Heart right ventricle (tissue), 16 donors: ENCODE measurements at places on chromosomes 1 and 21.

DNA sequence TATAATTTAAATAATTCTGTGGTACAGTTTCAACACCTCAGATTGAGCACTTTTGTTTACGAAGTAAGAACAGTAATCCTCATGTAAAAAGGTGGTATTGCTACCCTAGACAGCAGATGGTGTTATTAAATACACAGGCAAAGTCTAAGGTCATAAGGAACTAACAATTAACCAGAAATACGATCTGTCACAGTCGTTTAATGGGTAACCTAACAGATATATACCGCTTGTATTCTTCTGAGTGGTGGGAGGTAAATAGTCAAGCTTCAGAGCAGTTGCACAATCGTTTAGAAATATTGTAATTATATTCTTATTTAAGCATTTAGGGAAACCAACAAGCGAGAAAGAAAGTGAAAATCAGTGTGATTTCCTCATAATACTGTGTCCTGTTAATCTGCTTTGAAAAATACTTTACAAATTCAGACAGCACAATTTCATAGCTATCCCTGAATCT is 9.8 kb upstream of the IRF2BP2 start:
- DNase-seq, result no peak

DNA sequence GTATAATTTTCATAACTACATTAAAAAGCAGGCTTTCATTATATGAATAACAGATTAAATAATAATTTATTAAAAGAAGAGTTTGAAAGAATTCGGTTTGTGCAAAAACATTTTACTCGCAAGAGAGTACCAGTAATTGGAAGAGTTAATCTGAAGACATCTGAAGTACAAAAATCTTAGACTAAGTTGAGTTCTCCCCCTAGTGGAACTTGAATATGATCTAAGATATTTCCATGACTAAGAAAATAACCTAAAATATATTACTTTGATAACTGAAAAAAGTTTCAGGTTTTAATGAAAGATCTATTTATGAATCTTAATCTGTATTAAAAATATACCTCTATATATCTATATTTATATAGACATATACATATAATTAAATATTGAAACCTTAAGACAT is 112.5 kb upstream of the GFI1 start:
- DNase-seq, result no peak

- DNase-seq, result no peak
These were observed 13.5 kb upstream of the MYOM3 start for GRCh38 chr1:24125456-24125855.

DNA sequence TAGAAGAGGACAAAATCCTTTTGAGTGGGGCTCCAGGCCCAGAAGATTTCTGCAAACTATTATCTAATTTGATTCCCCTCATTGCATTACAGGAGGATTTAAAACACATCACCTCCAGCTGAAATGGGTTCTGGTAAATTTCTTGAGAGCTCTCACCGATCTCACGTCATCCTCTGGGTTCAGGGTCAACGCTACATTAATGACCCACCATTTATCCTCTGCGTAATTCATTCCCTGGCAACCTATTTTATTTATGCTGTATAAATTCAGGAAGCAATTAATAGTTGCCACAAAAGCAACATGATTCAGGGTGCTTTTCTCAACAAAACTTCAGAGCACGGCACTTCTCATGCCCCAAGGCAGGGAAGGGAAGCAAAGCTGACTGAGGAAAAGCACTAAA is 38.9 kb downstream of the LMX1A start:
- no peak for DNase-seq

GRCh38 chr1:169873582-169874199 is 20.0 kb downstream of the SCYL3 start:
- DNase-seq, result no peak

DNA sequence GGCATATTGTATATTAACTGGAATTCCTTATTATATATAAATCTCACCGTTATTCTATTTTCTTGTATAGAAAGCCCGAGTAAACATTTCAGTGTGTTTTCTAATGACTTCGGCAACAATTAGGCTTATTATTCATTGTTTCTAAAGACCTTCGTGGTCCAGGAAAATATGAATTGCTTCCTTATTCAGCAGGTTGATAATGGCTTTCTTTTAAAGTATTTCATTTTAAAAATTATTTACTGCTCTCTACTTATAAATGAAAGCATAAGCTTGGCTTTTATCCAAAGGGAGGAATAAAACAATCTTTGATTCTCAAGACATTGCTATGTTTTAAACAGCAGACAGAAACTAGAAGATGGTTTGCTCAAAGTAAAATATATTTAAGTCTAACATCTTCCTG is 198.4 kb upstream of the RGS18 start:
- no peak for DNase-seq

DNA sequence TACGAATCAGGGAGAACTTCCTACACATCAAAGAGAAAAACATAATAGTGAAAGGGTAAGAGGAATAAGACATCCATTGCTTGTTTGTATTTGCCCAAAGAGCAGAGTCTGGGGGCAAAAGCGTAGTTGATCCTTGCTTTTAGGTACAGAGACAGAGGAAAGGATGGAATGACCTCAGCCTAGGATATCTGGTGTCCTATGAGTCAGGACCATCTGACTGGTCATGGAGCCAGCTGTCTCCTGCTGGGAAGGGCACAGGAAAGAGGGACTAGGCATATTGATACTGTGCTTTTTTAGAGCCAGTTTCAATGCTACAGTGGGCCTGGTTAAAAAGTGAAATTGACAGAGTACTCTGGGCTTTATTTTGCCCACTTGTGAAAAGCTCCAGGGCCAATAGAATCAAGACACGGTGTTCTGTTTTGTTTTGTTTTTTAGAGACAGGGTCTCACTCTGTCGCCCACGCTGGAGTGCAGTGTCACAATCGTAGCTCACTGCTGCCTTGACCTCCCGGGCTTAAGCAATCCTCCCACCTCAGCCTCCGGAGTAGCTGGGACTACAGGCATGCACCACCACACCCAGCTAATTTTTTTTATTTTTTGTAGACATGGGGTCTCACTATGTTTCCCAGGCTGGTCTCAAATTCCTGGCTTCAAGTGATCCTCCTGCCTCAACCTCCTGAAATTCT is 3.2 kb downstream of the PLEKHO1 start:
- no peak for DNase-seq

DNA sequence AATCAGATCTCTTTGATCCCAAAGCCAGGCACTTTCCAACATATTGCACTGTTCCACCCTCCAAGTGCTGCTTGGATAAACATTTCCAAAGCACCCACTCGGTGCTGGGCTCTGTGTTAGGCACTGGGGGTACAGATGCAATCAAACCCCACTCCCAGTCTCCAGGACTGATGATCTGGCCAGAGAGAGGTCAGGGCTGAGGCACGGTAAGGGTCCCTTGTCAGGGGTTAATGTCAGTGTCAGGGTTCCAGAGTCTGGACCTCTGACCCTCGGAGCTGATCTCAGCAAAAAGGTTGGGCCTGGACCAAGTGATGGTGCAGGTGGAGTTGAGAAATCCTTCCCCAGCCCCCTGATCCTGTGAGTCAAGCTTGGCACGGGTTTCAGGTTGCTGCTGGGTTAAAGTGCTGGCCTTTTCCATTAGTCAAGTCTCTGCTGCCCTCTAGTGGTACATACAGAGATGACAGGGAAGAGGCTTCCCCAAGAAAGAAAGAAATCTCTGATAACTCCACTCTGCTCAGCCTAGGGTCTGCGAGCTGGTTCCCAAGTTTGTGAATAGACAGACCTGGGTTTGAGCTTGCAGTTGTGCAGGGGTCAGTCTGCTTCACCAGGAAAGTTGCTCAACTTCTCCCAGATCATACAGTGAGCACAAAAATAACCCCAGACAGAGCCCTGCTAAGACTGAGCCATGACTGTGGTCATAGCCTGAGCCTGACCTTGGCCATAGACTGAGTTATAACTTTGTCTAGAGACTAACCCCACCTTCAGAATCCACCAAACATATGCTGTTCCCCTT is 74.6 kb downstream of the DMRTA2 start:
- DNase-seq, result peak; percentile 53

DNA sequence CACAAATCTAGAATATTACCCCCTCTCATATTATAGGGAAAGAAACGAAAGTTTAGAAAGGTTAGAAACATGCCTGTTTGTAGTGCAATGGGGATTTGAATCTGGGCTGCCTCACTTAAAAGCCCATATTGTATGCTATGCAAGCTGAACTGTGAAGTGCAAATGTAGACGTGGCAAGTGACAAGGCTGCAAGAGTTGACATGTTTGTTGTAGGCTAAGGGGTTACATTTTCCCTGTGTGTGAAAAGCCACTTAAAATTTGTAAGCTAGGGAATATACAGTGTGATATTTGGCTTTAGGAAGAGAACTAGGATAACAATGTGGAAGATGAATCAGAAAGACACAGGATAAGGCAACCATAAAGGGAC is 29.0 kb downstream of the WDR26 start:
- no peak for DNase-seq

DNA sequence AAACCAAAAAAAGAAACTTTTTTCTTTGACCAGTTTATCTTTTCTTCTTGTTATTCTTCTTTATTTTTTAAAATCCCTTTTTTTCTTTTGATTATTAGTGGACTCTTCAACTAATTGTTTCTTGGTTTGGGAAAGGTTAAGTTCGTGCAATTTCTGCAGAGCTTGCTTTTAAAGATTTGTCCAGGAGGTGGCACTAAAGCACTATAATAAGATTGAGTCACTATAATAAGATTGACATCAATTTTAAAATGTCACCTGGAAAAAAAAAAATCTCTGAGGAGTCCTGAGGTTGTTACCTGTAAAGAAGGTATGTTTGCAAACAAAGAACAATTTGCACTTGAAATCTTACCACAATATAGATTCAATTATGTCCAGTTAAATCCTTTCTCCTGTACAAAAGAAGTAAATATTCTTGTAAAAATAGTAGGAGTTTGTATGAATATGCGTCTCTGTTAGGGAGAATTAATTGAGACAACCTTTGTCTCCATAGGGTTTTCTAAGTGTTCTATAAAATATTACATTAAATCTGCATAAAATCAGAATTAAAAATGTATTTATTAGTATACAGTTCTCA is 166.7 kb downstream of the ADGRL4 start:
- DNase-seq, result peak; percentile 25
